Right ventricle myocardium inferior (tissue), 1 donor: ENCODE measurements at places on chromosomes 2 and 18.

- no peak for DNase-seq
These were observed 16.2 kb downstream of the ATG16L1 start for GRCh38 chr2:233267516-233268245.

GRCh38 chr2:232687382-232688160 is 9.6 kb upstream of the GIGYF2 start:
- no peak for DNase-seq

DNA sequence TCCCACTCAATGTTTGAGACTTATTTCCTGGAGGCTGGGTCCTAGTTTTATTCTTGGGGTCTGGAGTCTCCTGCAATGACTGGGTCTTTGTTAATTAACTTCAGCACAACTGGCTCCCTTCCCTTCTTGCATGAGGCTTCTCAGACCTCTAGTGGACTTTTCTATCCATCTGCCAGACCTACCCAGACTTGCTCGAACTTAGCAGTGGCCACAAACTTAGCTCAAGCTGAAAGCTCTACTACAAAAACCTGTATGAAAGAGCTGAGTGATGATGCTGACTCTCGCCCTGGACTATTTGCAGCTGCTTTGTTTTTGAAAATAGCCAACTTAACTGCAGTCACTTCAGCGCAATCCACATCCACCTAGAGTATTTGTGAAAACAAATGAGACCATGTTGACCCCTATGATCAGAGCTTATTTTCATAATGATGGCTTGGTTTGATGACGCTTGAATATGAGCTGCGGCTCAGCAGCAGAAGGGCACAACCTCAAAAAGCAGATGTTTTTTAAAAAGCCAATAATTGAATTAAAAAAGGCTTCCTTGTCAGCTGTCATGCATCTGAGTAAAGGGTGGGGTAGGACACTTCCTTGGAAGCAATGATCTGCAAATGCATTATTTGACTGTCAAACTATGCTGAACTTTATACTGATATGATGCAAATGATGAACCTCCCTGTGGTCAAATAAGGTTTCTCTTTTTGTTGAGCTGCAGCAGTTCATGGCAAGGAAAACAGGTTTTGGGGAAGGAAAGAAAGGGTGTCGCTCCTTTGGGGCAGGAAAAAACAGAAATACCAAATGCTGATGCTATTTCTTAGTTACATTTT is 10.6 kb upstream of the ANXA4 start:
- no peak for DNase-seq

GRCh38 chr18:369224-370015 is 101.6 kb upstream of the THOC1 start:
- DNase-seq: no peak

- DNase-seq: no peak
These were observed 337.2 kb downstream of the NBAS start for GRCh38 chr2:15223887-15224286.

DNA sequence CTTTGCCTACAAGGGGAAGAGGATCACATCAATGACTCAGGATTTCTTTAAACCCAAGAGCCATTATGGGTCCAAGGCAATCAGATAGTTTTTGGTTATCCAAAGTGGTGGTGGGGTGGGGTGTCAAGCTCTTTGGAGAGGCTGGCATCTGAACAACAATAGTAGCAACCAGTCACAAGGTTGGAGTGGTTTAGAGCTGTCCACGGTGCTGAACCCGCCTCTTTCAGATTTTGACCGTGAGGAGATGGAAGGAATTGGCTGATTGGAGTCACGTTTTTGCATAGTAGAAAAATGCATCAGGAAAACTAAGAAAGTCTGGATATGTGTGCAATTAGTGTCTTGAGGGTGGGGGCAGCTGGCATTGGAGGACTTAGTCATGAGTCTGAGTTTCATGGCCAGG is 159.9 kb downstream of the LOXHD1 start:
- no peak for DNase-seq

DNA sequence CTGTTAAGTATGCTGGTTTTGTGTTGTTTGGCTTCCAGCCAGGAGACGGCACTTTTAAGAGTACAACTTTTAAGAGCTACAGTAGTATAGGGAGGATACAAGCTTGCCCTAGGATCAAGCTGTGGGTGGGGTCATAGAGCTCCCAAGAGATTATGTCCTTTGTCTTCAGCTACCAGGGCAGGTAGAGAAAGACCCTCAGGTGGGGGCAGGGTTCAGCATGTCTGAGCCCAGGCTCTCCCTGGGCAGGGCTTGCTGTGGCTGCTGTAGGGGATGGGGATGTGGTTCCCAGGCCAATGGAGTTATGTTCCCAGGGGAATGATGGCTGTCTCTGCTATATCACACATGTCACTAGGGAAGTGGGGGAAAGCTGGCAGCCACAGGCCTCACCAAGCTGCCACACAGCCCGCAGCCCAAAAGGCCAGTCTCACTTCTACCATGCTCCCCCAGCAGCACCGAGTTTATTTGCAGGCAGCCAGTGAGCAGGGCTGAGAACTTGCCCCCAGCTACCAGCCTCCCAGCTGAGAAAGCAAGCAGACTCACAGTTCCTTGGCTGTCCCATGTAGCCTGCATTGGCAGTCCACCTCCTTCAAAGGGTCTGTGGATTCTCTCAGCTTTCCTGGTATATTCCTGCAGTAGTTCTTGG is 105.7 kb upstream of the ERBB4 start:
- DNase-seq: no peak

DNA sequence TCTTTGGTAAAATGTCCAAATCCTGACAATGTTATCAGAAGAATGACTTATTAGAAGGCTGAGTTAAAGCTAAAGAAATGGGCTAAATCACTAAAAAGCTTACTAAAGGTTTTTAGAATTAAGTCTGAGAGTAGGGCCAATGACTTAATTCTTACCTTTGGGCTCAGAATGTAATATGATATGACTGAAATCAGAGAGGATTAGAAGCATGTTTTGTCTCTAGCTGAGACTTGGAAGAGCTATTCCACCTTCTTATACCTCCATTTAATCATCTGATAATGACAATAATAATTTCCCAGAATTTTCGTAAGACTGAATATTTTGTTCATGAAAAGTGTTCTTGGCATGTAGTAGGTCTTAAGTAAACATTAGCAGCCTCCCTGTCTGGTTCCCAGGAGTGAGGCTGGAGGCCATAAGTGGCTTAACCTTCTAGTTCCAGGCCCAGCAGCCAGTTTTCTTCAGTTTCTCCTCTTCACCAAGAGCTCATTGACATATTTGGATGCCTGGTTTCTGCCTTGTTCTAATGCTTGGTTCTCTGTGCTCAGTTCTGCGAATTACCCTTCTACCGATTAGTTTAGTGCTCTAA is 25.5 kb upstream of the E2F6 start:
- no peak for DNase-seq

DNA sequence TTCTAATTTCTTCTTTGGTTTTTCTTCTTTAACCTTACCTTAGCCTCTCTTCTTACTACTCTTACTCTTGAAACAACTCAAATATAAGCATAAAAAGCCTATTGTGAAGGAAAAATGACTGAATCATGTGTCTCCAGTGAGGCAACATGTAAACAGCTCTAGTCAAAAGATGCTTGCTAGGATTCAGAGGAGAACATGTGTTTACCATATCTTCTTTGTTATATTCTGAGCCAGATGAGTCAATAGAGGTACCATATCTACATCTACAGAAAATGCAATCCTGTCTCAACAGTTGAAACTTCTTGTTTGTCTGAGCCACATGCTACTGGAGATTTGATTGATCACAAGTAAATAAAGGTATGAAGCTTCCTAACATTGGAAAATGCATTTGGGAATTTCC is 15.9 kb upstream of the FIGN start:
- no peak for DNase-seq

- DNase-seq: no peak
These were observed 104.3 kb downstream of the PLB1 start for GRCh38 chr2:28600181-28600580.

GRCh38 chr18:39994498-39994897 is 1960.5 kb upstream of the PIK3C3 start:
- DNase-seq: no peak

DNA sequence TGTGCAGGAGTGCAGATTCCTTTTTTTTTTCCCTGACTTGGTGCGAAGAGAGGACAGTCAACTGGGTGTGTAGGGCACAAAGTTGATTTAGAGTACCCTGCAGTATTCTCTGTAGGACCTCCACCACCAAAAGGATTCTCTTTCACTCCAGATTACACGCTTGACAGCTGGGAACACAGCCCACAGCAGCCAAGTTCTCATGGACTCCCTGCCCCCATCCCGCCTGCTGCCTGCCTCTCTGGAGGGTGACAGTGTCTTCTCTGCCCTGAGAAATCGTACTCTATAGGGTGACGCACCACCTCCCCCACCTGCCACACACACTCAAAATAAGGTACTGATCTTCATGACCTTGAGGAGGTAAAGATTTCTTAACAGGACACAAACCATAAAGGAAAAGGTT is 26.6 kb upstream of the IHH start:
- DNase-seq: no peak

GRCh38 chr2:214730800-214731407 is 78.6 kb downstream of the BARD1 start:
- no peak for DNase-seq

DNA sequence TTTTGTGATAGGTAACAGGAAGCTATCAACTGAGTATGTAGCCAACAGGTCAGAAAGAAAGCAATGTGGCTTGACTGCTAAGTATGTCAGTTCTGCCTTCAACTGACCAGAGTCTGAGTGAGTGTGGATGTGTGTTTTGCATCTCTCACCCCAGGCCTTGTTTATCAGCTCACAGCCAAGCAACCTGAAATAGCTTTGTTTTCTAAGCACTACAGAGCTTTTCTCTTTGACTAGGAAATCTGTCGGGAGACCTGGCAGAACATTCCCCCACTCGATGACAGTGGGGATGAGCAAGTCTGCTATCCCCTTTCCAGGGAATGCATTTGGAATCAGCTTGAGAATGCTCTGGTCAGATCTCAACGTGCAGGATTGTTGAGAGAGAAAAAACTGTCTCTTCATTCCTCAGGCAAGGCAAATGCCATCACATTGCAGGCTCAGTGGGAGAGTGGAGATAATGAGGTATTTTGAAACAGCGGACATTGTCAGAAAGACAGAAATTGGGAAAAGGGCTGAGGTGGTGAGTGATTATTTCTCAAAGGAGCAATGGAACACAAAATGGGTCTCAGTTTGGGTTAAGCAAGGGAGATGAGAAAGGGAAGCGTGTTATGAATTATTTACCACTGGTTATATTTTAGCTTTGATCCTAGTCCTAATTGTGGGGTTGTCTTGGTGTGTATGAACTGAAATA is 233.8 kb upstream of the PIK3C3 start:
- DNase-seq: no peak

GRCh38 chr2:134407154-134407890 is 153.4 kb downstream of the MGAT5 start:
- no peak for DNase-seq

- DNase-seq: no peak
These were observed 195.3 kb upstream of the ALPP start for GRCh38 chr2:232183279-232183678.

GRCh38 chr2:2703172-2703571 is 372.1 kb upstream of the MYT1L start:
- DNase-seq: no peak

- DNase-seq: no peak
These were observed 28.3 kb downstream of the TWSG1 start for GRCh38 chr18:9362869-9363268.

- DNase-seq: no peak
These were observed 47.6 kb downstream of the ALPK2 start for GRCh38 chr18:58581265-58581664.
